ENCODE measurements at places on chromosomes 7 and 10.

DNA sequence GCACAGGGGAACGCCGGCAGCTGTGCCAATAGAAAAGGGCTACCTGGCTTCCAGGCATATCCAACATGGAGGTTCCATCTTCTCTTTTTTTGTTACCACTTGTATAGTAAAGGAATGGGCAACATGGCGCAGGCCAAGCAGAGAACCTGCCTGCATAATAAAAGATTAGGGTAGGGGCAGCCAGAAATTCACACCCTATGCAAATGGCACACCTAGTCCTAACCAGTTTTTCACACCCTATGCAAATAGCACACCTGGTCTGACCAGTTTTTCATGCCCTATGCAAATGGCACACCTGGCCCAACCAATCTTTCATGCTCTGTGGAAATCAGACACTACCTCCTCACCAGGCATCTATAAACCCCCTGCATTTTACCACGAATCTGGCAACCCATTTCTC is 369.5 kb downstream of the IPMK start:
- DNase-seq, result no peak

DNA sequence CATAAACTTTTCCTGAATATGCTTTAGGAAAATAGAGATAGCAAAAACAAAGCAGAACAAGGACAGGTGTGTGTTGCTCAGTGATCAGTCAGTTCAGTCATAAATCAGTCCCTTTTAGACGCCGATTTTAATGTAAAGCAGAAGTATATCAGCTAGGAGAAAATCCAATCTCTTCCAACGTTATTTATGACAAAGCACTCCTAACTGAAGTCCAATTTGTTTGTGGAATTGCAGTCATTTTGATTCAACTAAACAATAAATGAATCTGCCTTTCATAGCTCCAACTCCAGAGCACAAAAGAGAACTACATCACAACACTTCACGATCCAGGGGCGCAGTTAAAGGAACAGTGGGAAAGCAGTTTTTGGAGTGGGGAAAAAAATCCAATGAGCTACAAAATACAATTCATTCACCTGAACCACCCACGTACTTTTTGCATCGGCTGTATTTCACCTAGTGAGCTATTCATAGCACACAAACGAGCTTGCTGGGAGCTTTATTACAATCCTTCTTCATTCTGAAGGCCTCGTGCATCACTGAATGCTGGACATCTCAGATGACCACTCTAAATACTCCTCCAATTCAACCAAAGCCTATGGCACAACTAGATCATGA is 151.3 kb downstream of the LRRN3 start:
- no peak for DNase-seq

DNA sequence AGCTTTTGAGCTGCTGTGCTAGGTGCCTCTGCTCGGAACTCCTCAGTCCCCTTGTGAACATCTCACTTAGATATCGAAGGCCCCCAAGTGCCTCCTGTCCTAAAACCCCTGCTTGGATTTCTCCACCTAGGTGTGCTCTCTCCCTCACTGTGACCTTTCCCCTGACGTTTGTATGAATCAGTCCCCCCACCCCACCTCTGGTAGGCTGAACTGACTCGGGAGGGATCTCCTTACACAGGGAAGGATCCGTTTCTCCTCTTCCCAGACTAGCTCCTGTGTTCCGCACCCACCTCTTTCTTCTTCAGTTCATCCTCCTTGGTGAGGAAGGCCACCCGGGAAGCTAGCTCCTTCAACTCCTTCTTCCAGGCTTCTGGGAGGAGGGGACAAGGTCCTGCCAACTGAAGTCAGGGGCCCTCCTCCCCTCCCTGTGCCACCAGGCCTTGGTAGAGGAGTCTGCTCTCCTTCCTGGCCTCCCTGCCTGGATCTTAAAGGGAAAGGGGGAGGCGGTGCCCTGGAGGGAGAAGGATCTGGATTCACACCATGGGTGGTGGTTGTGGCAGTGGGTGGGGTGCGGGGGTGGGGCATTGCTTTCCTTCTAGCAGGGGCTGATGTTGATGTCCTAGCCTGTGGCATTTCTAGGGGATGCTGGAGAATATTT is 6.8 kb downstream of the TBATA start:
- DNase-seq, result no peak

GRCh38 chr7:22413211-22413610 is 56.3 kb upstream of the RAPGEF5 start:
- no peak for DNase-seq

- no peak for DNase-seq
Observed at GRCh38 chr10:125419146-125419545, 258.8 kb upstream of the CTBP2 start.

GRCh38 chr7:45021604-45022296 is 21.7 kb downstream of the CCM2 start:
- no peak for DNase-seq

DNA sequence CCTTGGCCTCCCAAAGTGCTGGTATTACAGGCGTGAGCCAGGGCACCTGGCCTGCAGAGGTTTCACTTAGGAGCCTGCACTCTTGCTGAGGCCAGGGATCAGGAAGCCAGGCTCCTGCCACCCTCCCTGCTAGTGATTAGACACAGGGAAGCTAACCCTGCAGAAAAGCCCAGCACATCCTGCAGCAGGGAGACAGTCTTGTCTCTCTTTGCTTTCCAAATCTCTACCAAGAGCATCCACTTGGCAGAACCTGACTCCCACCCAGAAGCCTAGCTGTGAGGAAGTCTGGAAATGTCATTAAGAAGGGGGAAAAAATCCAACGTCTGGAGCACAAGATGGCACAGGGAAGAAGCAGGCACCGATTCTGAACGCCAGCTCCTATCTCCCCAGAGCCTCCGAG is 8.0 kb upstream of the FAM171A1 start:
- DNase-seq, result no peak

DNA sequence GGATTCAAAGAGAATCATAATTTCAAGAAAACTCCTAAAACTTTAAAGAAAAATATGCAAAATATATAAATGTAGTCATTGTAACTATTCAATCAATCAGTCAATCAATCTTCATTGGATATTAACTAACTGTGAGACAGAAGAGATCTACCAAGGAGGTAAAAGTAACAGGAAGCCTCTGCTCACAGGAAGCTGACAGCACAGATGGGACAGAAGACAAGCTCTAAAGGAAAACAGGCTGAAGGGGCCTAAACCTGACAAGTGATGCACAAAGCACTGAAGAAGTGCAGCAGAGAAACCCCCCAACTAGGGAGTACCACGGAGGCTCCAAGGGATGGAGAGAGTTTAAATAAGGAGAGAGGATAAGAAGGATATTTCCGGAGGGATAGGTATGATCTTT is 173.0 kb downstream of the SKAP2 start:
- DNase-seq, result no peak

GRCh38 chr10:131041441-131041840 is 270.1 kb downstream of the TCERG1L start:
- no peak for DNase-seq

- no peak for DNase-seq
Observed at GRCh38 chr10:85458324-85458723, 908.3 kb downstream of the GRID1 start.

- DNase-seq, result no peak
Observed at GRCh38 chr7:56023500-56023899, 27.7 kb downstream of the PSPH start.

- DNase-seq, result no peak
Observed at GRCh38 chr7:37832194-37832593, 16.2 kb upstream of the NME8 start.
